ENCODE measurements at places on chromosomes 16 and 17.

DNA sequence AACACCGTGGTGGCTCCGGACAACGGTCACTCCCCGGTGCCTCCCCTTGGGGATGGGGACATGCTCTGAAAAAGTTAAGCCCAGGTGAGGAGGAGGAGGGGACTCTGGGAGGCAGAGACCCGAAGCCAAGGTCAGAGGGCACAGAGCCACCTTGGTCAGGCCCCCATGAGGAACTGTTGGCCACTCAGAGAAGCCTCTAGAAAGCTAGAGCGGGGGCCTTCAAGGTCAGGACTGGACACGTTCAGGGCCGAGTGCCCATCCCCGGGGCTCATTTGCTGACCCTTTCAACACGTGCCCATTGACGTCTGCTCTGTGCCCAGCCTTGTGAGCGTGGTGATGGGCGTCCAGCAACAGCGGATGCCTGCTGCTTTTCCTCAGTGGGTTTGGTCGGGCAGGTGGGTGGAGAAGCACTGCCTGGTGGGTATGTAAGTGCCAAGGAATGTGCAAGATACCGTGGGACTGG, 38.2 kb downstream of the HASPIN start:
- DNase-seq: no peak

DNA sequence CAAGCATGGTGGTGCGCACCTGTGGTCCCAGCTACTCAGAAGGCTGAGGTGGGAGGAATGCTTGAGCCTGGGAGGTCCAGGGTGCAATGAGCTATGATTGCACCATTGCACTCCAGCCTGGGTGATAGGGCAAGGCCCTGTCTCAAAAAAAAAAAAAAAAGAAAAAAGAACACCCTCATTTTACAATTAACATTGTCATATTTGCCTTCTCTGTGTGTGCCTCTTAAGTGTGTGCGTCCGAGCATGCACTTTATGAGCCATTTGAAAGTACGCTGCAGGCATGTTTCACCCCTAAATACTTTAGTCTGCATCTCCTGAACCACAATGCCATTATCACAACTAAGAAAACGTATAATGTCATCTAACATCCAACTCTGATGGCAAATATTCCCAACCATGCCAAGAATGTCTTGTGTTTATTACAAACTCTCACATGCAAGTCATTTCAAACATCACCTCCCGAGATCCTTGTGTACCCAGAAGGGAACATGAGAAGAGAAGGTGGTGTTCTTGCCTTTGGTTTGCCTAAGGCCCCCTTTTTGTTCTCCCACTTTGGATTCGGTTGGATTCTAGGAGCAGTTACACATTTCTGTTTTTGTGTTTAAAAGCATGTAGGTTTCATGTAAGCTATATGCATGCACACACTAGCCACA, 38.0 kb downstream of the CDH1 start:
- DNase-seq: no peak

GRCh38 chr17:48878920-48879898, 13.4 kb upstream of the ATP5MC1 start:
- DNase-seq: peak; percentile 7

- no peak for DNase-seq
Measured at GRCh38 chr17:44273607-44274006, 5.7 kb upstream of the SLC4A1 start.

DNA sequence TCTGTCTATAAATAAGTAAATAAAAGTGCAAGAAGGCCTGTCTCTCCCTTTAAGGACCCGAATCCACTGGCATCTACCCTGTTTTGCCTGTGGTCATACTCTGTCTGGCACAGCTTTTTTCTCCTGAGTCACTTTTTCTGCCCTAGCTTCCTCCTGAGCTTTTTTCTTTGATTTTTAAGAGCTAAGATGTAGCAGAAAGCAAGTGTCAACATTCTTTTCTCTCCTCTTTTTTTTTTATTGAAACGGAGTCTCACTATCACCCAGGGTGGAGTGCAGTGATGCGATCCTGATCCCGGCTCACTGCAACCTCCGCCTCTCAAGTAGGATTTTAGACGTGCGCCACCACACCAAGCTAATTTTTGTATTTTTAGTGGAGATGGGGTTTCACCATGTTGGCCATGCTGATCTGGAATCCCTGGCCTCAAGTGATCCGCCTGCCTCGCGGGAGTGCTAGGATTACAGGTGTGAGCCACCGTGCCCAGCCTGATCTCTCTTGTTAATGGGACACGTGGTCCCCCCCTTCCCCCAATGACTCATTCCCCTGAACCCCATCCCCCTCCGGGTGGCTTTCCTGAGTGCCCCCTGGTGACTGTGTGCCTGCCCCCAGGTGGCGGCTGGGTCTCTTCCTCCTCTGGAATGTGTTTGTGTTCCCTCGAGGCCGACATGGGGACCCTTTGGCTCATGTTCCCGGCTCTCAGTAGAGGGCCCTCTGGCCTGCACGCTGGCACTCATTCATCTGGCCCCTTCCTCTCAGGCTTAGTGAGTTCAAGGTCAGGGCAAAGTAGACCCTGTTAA, 14.2 kb downstream of the C16orf90 start:
- DNase-seq: no peak

GRCh38 chr17:2056206-2057174, 1.6 kb downstream of the HIC1 start:
- no peak for DNase-seq

DNA sequence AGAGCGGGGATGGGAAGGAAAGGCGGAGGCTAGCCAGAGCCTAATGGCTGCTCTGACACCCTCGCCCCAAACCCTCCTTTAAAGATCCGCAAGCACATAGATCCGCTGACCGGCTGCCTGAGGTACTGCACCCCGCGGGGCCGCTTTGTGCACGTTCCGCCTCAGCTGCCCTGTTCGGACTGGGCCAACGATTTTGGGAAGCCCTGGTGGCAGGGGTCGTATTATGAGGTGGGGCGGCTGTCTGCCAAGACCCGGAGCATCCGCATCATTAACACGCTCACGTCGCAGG, 663 bp downstream of the CYB5D1 start:
- no peak for DNase-seq

DNA sequence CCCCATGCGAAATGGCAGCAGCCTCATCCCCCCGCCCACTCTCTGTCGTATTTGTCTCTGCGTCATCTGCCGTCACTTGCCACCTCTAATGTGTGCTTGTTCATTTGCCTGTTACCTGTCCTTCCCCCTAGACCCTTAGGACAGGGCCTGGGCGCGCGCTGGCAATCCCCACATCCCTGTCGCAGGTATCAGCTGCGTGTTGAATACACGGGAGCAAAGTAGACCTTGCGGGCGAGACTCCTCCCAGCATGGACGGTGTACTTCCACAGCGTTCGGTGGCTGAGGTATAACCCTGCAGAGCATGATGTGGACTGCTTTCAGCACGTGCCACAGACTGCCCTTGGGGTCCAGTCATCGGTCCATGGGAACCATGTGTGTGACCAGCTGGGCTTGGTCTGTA, 170.1 kb upstream of the CHMP6 start:
- no peak for DNase-seq

GRCh38 chr17:66737524-66737923, 97.4 kb upstream of the CACNG5 start:
- DNase-seq: no peak

GRCh38 chr16:85461814-85462713, 151.1 kb upstream of the GSE1 start:
- no peak for DNase-seq

- no peak for DNase-seq
Measured at GRCh38 chr17:78120971-78121800, 7.4 kb downstream of the TMC6 start.
